ENCODE measurements at places on chromosomes 4 and X. TPM values are rescaled to one million over a fixed set of nuclear protein-coding genes. Genes with fewer than 3 reads are reported as not detected.

Gene GABRG1
- not detected for total RNA-seq

Gene ABCB7
- 14.2 TPM for total RNA-seq

Gene DIPK2B
- total RNA-seq, result not detected

Gene GLUD2
- total RNA-seq, result 1.6 TPM

Gene AMTN
- not detected for total RNA-seq

Gene CLCN4
- total RNA-seq, result 5.9 TPM

Gene ATP1B4
- not detected for total RNA-seq

Gene SLC25A43
- 33.4 TPM for total RNA-seq

Gene SLIT2
- 0.07 TPM for total RNA-seq

Gene SPINK2
- not detected for total RNA-seq

Data from A549 treated with RU486 at 1 μM for 4 hours (cell line).